Stimulated activated CD4-positive, alpha-beta T cell treated with anti-CD3 and anti-CD28 coated beads, TNF-alpha, amount 100 ng/mL, for 1 hour (primary cell): ENCODE measurements at places on chromosomes 12 and 14.

DNA sequence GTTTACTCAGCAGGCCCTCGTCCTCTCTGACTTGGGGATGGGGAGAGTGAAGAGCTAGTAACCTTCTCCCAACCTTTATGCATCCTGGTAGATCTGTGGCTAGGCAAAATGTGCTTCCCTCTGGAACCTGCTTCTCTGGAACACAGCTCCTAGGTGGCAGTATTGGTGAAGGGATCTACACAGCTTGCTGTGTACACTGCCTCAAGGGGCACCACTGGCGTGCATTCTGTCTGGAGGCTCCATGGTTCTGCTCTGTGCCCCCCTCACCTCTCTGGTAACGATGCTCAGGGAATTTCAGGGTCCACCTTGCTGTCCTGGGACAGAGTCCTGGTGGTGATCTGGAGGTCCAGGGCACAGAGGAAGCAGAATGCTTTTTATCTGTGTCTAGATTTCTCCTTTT lies 43.5 kb upstream of the KCNA5 start:
- DNase-seq, result no peak

DNA sequence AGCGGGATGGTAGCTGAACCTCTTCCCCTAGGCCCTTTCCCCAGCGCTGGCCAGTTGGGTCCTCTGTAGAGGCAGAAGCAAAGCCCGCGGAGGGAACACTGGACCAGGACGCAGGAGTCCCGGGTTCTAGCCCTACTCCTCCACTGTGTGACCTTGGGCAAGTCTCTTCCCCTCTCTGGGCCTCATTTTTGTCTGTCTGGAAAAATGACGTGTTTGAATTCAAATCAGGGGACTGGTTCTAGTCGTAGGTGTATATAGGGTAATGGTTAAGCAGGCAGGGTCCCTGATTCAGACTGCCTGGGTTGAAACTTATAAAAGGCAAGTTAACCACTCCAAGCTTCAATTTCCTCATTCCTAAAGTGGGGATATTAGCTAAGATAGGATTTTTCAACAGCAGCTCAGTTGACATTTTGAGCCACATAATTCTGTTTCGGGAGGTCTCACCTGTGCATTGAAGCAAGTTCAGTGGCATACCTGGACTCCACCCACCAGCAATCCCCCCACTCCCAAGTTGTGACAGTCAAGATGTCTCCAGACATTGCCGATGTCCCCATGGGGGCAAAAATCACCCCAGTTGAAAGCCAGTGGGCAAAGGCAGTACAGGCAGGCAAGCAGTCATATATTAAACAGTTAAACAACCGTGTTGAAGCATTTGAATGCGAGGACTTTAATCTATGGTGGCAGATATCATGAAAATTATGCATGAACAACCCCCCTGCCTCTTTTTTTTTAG lies 899 bp downstream of the TPCN1 start:
- no peak for DNase-seq

- no peak for DNase-seq
Measured at GRCh38 chr14:46057799-46058198, 593.8 kb downstream of the RPL10L start.

DNA sequence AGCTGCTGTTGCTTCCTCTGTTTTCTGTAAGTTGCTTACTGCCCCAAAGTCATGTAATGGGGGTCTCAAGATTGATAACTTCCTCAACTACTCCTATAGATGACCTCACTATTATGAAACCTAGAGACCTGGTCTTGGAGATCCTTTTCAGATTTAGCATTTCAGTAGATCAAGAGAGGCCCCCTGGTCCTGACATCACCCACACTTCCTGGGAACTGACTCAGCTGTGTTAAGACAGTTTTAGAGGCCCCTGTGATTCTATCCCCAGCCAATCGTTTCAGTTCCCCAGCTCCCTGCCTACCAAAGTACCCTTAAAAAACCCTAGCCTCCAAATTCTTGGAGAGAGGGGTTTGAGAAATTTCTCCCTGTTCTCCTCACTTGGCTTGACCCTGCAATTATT lies 9.2 kb upstream of the ARG2 start:
- DNase-seq, result no peak

- no peak for DNase-seq
Measured at GRCh38 chr14:105465209-105466031, 9.2 kb upstream of the CRIP2 start.

- no peak for DNase-seq
Measured at GRCh38 chr14:92657457-92658142, 90.8 kb downstream of the LGMN start.

GRCh38 chr12:47120736-47121135 lies 41.0 kb upstream of the AMIGO2 start:
- DNase-seq, result no peak
